Caudate nucleus (tissue), 63 donors: ENCODE measurements at places on chromosomes 7 and 10.

DNA sequence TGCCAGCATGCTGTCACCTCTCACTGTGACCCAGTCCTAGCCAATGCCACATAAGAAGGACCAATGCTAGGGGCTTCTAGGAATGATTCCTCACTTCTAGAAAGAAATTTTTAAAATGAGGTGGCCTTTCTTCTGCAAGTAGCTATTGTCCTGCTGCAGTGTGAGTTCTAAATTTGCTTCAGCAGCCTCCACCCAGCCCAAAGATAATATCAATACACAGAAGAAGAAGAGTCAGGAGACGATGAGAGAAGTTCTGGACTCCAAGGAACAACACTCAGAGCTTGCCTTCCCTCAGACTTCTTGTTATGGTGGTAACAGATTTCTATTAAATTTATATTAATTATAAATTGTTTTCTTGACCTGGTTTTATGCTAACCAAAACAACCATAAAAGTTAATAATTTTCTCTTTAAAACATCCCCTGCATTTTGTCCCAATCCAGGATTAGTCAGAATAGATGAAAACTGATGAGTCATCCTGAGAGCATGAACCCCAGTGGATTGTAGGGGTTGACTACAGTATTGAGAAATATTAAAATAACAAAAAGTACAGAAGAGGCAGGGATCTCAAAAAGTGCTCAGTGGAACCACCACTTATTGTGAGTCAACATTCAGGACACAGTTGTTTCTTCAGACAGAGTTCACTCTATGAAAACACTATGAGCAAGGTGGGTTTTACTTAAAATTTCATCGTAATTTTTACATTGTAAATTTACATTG, 29.6 kb upstream of the AKR1C2 start:
- DNase-seq: no peak

DNA sequence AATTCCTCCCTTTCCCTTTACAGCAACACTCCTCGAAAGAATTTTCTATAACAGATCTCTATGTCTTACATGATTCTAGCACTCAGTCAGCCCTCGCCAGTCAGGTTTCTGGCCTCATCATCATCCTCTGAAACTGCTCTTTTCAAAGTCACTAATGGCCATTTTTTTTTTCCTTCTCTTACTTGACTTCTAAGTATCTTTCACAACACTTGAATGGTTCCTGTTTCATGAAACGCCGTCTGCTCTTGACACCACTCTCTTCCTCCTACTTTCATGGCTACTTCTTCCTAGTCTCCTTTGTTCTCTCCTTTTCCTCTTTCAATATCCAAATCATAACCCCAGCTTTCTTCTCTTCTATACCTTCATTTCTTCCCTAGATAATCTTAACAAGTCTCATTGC, 100.5 kb upstream of the NRP1 start:
- no peak for DNase-seq

DNA sequence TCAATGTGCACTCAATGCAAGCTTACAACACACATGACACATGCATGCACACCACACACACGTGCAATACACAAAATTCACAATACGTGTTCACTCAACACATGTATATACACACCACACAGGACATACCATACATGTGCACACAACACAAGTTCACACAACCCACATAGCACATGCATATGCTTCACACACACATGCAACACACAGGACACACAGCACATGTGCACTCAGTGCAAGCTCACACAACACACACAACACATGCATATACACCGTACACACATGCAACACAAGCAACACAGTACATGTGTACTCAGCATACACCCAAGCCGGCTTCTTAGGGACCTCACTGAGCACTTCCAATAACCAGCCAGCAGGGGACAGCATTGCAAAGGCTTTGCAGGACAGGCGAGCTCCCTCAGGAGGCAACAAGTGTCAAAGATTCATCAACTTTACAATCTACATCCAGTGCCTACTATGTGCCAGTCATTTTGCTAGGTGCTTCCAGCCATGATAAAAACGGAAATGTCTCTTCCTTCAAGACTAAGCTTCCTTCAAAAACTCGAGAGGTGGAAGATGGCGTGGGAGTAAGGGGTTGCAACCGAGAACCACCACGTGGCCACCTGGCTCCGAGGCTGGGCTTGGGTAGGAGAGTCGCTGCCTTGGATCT, 61.1 kb downstream of the JCAD start:
- DNase-seq: no peak

DNA sequence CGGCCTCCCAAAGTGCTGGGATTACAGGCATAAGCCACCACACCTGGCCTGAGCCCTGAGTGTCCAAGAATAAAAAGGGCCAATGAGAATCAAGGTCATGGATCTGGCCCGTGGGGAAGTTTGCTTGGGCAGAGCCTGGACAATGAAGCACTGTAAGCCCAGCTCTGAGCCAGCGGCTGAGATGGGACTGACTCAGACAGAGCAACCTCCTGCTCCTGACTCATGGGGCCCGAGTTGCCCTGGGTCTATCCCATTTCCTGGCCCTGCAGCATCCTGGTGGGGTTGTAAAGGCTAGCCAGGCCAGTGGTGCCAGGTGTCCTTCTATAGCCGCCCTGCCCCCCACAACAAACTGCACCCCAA, 5.2 kb upstream of the MYH16 start:
- no peak for DNase-seq

- DNase-seq: no peak
Measured at GRCh38 chr10:106551501-106552062, 612.9 kb downstream of the SORCS1 start.

DNA sequence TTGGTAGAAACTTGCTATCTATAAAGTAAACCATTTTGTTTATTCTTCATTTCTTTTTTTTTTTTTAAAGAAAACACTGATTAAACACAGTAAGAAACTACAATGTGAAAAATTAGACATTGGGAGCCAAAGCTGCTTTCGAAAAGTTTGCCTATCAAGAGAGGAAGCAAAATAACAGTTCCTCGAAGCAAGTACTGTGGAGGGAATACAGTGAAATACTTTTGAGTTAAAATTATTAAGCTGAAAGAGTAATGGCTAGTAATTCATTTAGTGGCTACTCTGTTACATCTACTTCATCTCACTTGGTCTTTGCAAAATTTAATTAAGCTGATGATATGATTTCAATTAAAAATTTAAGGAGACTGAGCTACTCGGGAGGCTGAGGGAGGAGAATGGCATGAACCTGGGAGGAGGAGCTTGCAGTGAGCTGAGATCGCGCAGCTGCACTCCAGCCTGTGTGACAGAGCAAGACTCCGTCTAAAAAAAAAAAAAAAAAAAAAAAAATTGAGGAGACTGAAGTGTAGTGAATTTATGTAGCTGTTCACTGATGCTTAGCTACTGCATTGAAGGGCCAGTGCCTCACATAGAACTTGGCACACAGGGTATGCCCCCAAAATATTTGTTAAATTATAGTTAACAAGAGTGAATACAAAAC, 982.1 kb upstream of the MBL2 start:
- DNase-seq: no peak

DNA sequence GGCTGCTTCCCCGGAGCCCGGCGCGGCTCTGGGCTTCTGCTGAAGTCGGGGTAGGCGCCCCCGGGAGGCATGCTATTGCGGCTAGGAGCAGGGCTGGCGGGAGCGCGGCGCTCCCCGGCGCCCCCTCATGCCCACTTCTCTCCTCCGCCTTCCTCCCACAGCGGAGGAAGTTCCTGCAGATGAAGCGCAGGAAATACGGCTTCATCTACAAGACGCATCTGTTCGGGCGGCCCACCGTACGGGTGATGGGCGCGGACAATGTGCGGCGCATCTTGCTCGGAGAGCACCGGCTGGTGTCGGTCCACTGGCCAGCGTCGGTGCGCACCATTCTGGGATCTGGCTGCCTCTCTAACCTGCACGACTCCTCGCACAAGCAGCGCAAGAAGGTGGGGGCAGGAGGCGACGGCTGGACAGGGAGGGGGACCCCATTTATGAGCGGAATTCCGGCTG, 479 bp downstream of the CYP26A1 start:
- DNase-seq: no peak

DNA sequence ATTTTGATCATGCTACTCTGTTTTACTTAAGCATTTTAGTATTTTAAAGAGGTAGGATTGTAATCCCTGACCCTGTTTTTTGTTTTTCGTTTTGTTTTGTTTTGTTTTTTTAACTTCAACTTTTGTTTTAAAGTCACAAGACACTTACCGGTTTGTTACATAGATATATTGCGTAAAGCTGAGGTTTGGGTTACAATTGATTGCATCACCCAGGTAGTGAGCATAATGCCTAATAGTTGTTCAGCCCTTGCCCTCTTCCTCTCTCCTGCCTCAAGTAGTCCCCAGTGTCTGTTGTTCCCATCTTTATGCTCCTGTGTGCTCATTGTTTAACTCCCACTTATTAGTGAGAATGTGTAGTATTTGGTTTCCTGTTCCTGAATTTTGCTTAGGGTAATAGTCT, 93.1 kb upstream of the TEX47 start:
- no peak for DNase-seq

DNA sequence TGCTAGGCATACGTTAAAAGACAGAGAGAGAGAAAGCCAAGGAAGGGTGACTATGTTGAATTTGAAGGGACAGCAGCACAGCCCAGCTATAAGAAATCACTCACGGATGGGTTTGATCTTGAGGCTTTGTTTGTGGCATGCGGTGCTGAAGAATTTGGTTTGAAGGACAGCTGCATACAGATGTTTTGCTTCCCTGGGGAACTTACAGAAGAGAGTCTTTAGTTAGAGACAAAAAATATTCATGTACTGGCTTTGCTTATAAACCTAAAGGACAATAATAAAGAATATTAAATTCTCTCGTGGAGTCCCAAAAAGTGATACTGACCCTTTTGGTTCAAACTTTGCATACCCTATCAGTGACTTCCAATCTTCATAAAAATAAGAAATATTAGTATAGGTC, 491.4 kb downstream of the NEBL start:
- no peak for DNase-seq

- DNase-seq: no peak
Measured at GRCh38 chr7:54679490-54679817, 79.6 kb downstream of the SEC61G start.

GRCh38 chr7:46559194-46559832, 638.2 kb upstream of the IGFBP3 start:
- no peak for DNase-seq

- no peak for DNase-seq
Measured at GRCh38 chr7:77907281-77907680, 108.7 kb downstream of the PHTF2 start.

- no peak for DNase-seq
Measured at GRCh38 chr10:78914502-78915189, 154.1 kb upstream of the ZMIZ1 start.
